Muscle of arm (tissue), 14 donors: ENCODE measurements at places on chromosomes 12 and 14. TPM values are rescaled to one million over a fixed set of nuclear protein-coding genes. Genes with fewer than 3 reads are reported as not detected.

- no peak for DNase-seq
Observed at GRCh38 chr12:67804168-67804567, 155.6 kb downstream of the DYRK2 start.

The PRICKLE1 gene
- 26.9 TPM for polyA plus RNA-seq

DNA sequence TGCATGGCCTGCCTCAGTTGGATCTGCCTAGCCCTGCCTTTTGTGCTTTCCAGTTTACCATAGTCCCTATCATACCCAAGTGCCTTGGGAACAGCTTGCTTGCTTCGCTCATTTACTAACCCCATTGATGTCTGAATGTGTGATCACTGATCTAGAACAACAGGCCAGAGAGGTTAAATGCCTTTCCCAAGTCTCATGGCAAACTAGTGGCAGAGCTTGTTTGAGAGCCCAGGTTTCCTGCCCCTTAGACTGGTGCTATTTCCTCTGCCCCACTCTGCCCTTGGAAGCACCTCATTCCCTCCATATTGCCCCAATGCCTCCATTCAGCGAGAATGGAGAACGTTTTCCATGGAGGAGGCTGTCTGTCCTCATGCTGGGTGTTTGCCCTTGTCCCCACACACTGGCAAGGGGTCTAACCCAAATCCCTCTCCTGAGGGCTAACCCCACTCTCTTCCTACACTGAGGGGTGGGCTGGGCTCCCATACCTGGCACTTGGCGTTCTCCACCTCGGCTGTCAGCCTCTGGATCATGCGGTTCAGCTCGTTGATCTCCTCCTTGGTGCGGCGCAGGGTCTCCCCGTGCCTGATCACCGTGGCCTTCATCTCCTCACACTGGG lies 19.8 kb downstream of the KRT7 start:
- DNase-seq, result no peak

DNA sequence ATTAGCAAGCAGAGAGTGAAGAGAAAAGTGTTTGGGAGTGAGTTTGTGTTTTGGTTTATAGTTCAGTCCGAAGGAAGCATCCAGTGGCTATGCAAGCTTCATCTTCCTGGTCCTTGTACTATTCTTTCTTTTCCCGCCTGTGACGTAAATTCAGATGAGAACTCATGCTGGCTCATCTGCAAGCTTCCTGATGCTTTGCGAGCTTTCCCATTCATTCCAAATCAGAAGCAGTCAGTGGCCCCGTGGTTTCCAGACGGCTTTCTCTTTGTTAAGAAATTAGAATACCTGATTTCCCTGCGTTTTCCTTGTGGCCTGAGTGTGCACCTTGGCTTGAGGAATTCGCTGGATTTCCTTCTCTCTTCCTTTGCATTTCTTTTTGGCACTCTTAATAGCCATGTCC lies 89.5 kb downstream of the TESC start:
- no peak for DNase-seq

DNA sequence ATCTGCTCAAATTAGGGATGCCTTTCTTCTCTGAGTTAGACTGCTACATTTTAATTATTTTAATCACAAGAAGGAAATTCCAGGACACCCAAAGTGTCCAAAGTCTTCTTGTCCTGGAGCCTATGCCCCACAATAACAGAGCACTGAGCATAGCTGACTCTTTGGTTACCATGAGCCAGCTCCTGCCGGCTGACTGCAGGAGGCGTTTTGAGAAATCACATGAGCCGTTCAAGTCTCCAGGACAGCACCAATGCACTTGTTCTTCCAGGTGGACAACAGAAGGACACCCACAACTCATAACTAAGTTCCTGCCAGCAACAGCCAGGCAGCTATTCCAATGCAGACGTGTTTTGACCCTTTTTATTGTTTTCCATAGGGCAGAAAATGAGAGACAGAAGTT lies 46.0 kb upstream of the SRSF5 start:
- DNase-seq, result no peak

GRCh38 chr14:54643696-54644176 lies 76.8 kb downstream of the SAMD4A start:
- no peak for DNase-seq

DNA sequence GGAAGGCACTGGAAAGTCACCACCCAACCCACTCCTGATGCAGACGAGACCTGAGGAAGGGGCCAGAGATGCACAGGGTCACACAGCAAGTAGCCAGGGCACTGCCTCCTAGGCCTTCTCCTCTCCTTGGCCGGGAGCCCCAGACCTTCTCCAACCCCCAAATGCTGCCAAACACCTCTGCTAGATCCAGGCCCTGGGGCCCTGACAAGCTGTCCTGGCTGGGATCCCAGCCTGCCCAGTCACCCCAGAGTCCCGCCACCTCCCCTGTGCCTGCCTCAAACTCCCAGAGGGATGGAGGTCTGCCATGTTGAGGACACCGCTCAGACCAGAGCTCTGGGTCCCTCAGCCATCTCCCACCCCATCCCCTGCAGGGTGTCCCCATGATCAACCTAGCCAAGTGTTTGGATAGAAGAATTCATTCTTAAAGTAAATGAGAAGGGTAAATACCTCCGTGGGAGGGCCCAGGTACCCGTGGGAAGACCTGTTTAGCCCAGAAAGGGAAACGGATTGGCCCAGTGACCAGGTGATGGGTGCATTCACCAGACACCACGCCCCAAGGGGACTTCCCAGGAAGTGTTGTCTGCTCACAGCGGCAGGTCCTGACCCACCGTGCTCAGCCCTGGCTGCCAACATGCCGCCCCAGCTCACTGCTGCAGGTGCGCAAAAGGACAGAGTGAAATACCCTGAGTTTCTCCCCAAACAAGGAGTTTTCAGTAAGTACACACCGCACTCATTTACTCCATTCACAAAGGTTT lies 4.6 kb upstream of the DIO3 start:
- no peak for DNase-seq
